ENCODE measurements at places on chromosomes 7 and 10.

- DNase-seq, result no peak
Measured at GRCh38 chr10:103750836-103751235, 104.5 kb downstream of the SH3PXD2A start.

DNA sequence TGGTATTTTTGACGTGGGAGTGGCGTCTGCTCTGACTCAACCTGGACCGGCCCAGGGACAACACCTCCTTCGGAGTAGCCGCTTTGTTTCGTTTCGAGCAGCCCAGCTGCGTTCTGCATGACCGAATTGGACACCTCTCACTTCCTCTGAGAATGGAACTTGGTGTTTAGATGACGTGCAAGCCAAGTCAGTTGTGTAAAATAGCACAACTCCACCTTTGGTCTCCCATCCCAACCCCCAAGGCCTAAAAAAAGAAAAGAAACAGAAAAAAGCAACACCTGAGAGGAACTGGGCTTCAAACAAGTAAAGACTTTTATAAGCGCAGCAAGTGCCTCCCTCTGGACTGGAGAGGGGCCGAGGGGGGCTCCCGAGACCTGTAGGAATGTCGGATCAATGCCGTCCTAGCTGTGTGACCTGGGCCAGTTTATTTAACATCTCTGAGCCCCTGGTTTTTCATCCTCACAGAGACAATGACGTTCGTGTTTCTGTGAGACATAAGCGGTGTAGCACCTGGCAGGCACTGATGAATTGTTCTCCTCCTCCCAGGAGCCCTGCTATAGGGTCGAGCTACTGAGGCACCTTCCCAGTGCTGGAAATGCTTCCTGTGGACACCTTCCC lies 52.0 kb upstream of the SMNDC1 start:
- peak; percentile 67 for DNase-seq

DNA sequence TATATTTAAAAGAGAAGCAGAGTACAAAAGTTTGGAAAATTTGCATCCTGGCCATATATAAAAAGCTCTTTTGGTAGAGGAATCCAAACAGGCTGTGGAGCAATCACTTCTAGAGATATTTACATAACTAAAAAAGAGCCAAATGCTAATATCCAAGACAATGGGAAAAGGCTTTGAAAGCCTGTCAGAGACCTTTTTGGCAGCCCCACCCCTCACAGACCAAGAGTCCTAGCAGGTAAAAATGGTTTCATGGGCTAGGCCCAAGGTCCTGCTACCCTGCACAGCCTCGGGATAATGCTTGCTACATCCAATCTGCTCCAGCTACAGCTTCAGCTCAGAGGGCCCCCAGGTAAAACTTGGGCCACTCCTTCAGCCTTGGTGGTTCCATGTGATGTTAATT lies 430.2 kb upstream of the KCND2 start:
- DNase-seq, result no peak

- DNase-seq, result no peak
Measured at GRCh38 chr10:36051500-36051991, 409.4 kb upstream of the FZD8 start.
